ENCODE measurements at places on chromosomes 6 and 20.

DNA sequence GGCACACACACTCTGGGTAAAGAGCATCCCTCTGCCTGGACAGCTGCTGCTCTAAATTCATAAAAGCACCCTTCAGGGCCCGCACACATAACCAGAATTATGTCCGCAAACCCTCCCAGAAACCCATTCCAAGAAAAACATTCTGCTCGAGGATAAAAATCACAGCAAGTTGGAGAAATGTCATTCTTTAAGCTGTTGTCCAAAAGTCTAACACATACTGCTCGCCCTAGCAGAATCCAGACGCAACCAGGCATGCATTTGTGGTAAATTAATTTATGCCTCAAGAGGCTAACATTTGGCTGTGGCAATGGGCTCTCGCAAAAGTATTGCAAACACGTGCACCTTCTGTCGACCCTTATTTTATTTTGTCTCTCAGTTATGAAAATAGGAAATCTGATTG is 116.1 kb upstream of the INSM1 start:
- DNase-seq, result no peak

DNA sequence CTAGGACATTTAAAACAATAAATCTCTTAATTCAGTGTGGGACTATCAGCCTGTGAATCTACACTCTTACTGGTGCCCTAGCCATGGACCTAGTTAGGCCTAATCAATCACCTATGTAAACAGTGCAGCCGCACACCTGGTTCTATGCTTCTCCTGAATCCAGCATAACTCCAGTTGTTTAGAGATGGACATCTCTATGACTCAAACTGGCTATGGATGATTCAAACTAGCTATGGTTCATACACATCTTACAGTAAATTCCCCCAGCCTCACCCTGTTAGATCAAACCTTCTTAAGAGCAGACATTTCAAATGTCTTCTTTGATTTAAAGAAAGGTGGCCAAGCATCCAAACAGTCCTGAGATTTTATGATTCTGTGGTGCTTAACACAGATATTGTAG is 34.7 kb downstream of the SLC35B3 start:
- DNase-seq, result no peak

GRCh38 chr6:36957773-36958271 is 3.3 kb downstream of the PI16 start:
- DNase-seq, result peak; percentile 60

GRCh38 chr6:13710552-13711323 is 897 bp downstream of the RANBP9 start:
- peak; percentile 68 for DNase-seq

GRCh38 chr6:30169658-30170614 is 6.6 kb downstream of the TRIM15 start:
- DNase-seq, result peak; percentile 76

- no peak for DNase-seq
Measured at GRCh38 chr20:17712708-17713107, 12.9 kb downstream of the BANF2 start.

DNA sequence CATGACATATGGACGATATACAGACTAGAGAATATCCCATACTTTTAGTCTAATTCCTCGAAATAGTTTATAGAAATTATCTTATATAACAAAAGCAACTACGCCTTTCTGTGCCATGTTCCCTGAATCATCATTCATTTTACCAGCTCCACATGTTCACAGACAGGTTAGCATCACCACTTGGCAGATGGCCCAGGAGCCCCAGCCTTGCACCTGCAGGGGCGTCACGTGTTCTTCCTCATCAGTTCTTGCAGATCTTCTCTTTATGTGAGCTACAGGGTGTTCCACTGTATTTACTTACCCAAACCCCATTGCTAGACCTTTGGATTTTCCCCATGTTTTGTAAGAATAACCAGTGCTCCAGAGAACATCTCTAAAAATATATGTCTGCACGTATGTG is 12.6 kb upstream of the BNIP5 start:
- DNase-seq, result no peak

DNA sequence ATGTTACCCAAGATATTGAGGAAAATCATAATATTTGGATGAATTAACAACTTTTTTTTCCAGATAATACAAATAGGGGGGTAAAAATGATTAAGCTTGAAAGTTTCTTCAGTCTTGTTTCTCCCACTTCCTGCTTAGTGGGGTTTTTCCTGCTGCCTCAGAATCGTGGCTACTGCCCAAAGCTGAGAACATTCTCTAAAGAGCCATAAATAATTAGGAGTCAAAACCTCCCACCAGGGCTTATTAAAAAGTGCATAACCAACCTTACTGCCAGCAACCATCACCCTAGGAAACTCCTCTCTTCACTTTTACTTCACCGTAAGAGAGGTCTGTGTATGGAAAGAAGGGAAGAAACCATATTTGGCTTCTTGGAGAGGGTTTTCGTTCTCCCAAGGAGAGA is 9.0 kb upstream of the LCA5 start:
- no peak for DNase-seq

- DNase-seq, result no peak
Measured at GRCh38 chr6:72755752-72756151, 133.9 kb downstream of the KCNQ5 start.

- no peak for DNase-seq
Measured at GRCh38 chr6:83921315-83921714, 61.8 kb downstream of the CYB5R4 start.

- no peak for DNase-seq
Measured at GRCh38 chr6:28353981-28354676, 4.4 kb downstream of the ZKSCAN3 start.

DNA sequence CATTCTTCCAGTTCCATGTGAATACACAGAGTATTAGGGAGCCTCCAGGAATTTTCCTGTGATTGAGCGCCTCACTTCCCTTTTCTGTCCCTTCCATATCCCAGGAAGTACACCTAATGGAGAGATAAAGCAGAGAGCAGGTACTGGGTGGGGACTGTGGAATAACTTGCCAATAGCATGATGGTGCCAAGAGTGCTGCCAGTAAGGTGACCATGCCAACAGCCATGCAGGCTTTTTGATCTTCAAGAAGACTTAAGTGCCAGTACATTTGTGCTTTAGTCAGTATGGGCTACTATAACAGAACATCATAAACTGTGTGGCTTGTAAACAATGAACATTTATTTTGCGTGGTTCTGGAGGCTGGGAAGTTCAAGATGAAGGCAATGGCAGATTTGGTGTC is 160.2 kb upstream of the RIMS1 start:
- DNase-seq, result no peak

GRCh38 chr20:39188266-39188765 is 226.2 kb downstream of the DHX35 start:
- DNase-seq, result no peak

GRCh38 chr6:84775751-84776150 is 11.4 kb upstream of the TBX18 start:
- no peak for DNase-seq

- peak; percentile 16 for DNase-seq
Measured at GRCh38 chr20:21705575-21706260, at the start of gene PAX1. TSS of gene PAX1 (plus strand) at chr20:21705664. CDS start at chr20:21705713, 49 bp downstream.
